ENCODE measurements at places on chromosomes 1 and 21.

- DNase-seq: no peak
These were observed 5.7 kb upstream of the TENT5B start for GRCh38 chr1:27018316-27018715.

GRCh38 chr1:210464519-210465039, 135.9 kb downstream of the HHAT start:
- DNase-seq: no peak

DNA sequence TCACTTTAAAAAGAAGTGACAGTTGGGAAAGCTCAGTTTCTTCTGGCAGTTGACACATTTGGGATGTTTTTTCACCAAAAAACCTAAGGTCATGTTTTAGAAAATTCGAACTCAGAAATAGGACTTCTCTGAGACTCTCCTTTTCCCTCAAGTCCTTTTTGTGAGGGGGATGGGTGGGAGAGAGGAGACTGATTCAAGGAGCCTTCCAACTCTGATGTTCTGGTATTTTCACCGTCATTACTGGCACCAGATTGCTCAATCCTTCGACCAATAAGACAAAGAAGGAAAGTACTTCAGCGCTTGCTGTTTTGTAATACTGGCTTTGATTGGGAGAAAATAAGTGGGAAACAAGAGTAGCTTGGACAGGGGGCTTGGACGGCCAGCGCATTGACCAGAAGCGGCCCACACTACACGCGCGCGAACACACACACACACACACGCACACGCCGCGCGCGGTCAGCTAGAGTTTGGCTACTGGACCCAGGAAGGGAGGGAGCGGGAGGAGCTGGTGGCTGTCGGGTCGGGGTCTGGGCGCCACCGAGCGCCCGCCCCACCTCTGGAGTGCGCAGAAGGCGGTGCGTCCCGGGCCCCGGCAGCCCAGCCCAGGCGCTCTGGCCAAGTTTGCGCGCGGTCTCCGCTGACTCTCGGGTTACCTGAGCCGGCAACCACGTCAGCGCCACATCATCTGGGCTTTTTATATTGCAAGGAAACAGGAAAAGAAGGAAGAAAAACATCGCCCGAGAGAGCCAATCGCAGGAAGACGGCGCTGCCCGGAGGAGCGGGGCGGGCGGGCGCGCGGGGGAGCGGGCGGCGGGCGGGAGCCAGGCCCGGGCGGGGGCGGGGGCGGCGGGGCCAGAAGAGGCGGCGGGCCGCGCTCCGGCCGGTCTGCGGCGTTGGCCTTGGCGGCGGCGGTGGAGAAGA, at the start of gene KCNK1:
Gene KCNK1, plus strand, starts transcription at position 855 of the 921 bp plus-strand sequence. Its CDS starts 66 bp downstream, at position 921.
- no peak for DNase-seq

- no peak for DNase-seq
These were observed 18.4 kb upstream of the REG4 start for GRCh38 chr1:119829625-119830024.

GRCh38 chr1:227131193-227131592, 187.1 kb downstream of the CDC42BPA start:
- DNase-seq: no peak

GRCh38 chr1:94463056-94463764, 45.0 kb downstream of the ABCD3 start:
- DNase-seq: no peak

- no peak for DNase-seq
These were observed 812.3 kb downstream of the PLA2G4A start for GRCh38 chr1:187641015-187641414.

- no peak for DNase-seq
These were observed 3.7 kb upstream of the ZNF326 start for GRCh38 chr1:89990976-89991831.

DNA sequence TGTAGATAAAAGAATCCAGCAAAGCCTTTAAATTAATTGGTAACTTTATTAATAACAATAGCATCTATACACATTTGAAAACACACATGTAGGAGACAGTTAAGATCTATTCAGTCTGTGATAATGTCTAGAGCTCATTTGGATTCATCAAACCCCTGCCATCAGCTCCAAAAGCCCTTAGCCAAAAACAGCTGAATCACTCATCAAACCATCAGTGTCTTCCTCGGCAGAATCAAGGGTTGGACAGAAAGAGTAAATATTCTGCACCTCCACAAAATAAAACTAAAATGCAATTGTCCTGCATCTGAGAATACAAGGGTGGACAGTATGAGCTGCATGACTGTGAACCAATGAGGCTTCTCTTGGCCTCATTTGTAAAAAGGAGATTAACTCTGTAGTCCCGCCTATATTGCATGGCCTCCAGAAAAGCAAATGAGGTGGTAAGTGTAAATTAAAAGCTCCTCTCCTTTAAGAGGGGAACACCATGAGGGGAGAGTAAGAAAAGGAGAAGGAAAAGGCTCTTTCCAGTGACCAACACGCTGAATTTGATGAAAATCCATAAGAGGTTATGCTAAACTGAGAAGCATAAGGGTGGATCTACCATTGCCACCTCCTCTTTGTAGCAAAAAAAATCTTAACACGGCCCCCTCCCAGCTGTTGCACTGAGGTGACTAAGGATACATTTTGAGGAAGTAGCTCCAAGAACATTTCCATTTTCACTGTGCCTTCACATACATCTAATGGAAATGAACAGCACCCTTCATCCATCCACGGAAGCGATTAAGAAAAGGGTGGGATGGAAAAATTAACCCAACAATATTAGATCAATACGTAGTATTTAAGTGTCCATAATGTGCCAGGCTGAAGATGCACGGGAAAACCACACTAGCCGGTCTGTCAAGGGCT, 14.7 kb upstream of the BOLA1 start:
- DNase-seq: no peak

Data from activated T-helper 1 cell treated with Interleukin-2 at 50 U/mL for 16 hours (primary cell).